Cardiac fibroblast (primary cell): ENCODE measurements at places on chromosomes 11 and 22.

- DNase-seq, result no peak
Measured at GRCh38 chr22:37996515-37997246, 12.3 kb upstream of the SOX10 start.

- DNase-seq, result no peak
Measured at GRCh38 chr11:76131142-76131541, 75.2 kb downstream of the WNT11 start.

- no peak for DNase-seq
Measured at GRCh38 chr11:74685905-74686304, 45.3 kb downstream of the CHRDL2 start.

DNA sequence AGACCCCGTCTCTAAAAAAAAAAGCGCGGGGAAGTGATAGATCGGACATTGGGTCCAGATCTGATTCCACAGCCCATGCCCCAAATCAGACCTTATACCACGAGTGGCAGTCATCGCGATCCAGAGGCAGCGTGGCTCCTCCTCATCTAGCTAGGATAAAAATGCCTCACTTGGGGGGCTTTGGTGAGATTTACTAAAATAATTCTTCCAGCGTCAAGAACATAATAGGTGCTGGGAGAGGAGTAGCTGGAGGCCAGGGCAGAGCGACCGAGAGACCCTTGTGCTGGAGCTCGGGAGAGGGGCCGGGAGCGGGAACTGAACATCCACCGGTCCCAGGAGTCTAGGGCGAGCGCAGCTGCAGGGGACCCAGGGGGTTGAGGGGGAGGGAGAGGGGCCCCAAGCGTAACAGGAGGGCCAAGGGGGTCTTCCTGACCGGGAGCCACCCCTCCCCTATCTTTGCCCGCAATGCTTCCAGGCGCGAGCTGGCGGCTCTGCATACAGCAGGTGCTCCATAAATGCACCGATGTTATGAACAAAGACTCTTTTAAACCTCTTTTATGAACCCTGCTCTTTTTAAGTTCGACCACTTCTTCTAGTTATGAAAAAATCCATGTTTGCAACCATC lies 823 bp upstream of the CPT1A start:
- DNase-seq, result no peak

DNA sequence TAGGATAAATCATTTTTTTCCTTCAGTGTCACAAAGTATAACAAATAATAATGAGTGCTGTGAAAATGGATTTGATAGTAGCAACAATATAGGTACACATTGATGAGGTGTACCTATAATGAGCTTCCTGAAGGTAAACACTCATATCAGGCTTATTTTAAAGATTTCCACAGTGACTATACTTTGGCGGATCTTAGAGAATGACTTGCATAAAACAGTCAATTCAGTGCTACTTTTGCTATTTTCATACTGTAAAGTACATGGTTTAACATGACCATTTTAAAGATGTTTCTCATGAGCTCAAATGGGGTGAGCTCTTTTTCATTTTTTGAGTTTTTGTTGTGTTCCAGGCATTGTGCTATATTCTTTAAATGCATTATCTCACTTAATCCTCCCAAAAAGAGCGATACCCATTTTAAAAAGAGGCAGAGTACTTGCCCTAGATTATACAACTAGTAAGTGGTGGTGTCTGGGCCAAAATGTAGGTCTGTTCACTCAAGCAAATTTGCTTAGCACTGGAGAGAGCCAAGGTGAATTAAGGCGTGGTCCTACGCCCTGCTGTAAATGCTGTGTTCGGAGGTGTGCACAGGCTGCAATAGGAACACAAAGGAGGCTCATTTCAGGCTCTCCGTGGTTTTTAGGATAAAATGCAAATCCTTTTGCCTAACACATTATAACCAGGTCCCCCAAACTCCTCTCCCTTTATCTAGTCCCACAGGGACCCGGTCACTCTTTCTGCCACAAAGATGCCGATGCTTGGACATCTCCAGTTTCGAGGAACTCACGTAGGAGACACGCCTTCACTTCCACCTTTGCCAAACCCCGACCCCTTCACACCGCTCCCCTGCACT lies 617 bp upstream of the ALKBH3 start:
- DNase-seq, result no peak

DNA sequence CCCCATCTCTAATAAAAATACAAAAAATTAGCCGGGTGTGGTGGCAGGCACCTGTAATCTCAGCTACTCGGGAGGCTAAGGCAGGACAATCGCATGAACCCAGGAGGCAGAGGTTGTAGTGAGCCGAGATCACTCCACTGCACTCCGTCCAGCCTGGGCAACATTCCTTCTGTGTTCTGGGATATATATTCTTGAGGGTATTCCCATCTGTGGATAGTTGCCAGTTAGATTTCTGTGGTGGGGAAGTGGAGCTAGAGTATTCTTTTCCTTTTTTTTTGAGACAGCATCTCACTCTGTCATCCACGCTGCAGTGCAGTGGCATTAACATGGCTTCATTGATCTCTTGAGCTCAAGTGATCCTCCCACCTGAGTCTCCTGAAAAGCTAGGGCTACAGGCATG lies 9.1 kb upstream of the ZNF74 start:
- no peak for DNase-seq

DNA sequence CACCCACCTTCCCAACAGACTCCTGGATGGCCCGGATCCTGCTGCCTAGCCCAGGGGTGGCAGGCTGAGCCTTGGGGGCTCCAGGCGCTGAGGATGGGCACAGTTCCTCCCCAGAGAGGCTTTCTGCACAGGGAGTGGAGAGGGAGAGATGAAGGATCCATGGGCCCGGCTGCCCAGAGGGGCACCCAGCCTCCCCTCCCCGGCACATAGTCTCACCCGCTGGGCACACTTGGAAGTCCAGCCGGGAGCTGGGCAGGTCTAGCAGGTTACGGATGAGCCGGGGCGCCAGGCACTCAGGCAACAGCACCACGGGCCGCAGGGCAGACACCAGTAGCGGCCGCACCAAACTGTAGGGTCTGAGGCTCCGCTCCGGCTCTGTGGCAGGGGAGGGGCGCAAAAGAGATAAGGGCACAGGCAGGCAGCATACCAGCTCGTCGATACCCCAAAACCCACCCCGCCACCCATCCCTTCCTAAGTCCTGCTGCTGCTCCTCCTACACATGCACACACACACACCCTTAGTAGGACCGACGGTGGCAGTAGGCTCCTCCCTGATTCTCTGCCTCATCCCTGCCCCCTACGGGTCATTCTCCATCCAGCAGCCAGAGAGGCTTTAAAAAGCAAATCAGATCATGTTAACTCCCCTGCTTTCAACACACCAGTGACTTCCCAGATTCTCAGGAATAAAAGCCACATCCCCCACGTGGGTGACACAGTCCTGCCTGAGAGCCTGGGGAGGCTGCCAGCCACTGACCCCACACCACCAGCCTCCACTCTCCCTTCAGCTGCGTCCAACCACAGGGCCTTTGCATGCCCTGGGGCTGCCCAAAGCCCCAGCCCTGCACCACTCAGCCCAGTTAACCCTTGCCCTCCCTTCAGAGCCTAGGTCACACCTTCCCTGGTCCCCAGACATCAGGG lies 6.5 kb upstream of the MFNG start:
- DNase-seq, result peak; percentile 63

GRCh38 chr22:38314933-38315822 lies 2.1 kb downstream of the CSNK1E start:
- no peak for DNase-seq

- no peak for DNase-seq
Measured at GRCh38 chr11:116373104-116373944, 399.5 kb downstream of the BUD13 start.

- no peak for DNase-seq
Measured at GRCh38 chr11:68684385-68685356, at the start of gene GAL. Gene GAL, plus strand, starts transcription at chr11:68684544. Its CDS starts 380 bp downstream, at chr11:68684924.

DNA sequence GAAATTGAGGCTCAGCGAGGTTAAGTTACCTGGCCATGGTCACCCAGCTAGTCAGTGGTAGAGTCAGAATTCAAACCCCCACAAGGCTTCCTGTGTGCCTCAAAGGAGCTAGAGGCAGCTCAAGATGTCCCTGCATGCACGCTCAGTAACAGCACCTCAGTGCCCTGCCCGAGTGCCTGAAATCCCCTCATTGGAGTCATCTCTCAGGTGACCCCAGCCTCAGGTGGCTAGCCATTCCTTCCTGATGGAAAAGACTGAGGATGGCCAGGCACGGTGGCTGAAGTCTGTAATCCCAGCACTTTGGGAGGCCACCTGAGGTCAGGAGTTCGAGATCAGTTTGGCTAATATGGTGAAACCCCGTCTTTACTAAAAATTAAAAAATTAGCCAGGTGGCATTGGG lies 36.9 kb downstream of the LIF start:
- no peak for DNase-seq

DNA sequence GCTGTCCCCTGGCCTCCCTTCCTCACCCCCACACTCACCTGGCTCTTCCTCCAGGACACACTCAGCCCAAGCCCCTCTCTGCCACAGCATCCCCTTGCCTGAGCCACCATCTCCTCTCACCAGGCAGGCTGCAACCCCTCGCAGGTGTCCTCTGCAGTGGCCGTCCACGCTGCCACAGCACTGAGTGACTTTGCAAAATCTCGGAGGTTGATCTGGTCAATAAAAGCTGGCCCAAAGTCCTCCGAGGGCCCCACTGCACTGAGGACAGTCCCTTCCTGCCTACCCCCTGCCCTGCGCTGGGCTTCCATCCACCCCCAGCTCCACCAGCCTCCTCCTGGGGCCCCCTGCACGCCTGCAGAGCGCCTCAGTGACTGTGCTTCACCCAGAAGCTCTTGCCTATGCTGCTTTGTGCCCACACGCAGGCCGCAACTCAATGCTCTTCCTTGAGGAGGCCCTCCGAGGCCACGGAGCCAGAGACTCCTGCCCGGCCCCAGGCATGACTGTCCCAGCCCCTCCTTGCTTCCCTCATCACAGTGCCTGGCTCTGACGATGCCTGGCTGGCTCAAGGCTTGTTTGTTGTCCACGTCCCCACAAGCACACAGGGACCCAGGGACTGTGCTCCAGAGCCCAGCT lies 30.8 kb upstream of the SLC22A12 start:
- DNase-seq, result no peak

DNA sequence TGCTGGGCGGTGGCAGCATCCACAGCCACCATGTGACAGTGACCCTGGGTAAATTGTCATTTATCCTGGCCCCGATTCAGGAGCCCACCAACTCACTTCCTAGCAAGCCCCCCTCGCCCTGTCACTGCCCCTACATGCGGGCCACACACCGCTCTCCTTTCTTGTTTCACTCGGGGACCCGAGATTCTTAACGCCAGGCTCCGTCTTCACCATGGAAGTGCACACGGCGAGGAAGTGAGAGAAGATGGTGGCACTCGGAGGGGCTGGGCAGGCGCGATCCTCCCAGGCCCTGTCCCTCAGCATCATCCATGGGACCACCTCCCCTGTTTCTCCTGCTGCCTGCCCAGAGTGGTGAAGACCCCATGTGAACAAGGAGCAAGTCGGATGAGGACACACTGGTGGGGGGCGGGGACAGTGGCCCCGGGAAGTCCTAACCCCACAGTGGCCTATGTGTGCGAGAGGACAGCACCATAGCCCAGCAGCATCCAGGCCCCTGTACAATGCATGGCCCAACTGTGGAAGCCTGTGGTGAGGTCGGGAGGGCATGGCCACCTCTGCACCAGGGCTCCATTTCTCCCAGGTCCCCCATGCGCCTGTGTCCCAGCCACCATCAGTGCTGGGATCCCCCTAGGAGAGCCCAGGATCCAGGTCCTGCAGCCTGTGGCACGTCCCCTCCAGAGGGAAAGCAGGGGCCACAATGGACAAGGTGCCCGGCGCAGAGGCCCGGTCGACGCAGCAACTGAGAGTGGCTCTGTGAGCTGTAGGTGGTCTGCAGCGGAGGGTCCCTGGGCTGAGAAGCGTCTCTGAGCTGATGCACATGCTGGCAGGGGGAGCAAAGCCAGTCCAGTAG lies 262.8 kb downstream of the BRD1 start:
- DNase-seq, result no peak

GRCh38 chr22:38832005-38832978 lies 11.5 kb downstream of the NPTXR start:
- DNase-seq, result no peak

DNA sequence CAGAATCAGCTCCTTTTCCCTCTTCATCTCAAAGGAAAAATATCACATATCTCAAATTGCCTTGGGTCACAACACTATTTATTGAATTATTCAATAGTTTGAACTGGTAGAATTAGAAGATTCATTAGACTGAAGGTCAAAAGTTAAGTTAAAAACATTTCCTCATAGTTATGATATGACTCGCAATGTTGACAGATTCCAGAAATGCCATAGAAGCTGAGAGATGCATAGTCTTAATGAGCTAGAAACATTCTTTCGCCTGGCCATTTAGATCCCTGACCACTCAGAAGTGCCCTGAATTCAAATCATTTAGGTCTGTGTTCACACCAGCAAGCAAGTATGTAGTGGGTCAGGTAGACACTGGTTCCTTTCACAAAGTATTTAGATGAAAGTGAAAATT lies 44.4 kb downstream of the FAT3 start:
- DNase-seq, result peak; percentile 42

DNA sequence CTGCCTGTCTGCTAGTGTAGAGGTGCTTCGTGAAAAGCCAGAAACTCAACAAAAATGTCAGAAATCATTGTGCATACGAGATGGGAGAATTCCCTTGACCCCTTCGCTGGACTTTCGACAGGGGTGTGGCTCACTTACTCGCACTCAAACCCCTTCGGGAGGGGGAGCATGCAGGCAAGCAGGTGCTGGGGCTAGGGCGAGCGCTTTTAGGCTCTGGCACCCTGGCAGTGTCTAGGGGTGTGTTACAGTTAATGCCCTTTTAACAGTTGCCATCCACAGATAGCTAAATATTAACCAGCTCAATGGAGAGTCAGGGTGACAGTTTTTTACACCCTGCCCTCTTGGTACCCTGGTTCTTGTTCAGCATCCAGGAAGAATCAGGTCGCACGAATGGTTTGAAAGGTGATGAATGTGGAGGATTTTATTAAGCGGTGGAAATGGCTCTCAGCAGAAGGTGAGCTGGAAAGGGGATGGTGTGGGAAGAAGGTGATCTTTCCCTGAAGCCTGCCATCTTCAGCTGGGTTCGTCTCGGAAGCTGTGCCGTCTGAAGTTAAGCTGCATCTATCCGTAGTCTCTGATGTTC lies 59.6 kb upstream of the SHANK2 start:
- no peak for DNase-seq

GRCh38 chr22:19819911-19820879 lies 34.5 kb downstream of the GNB1L start:
- DNase-seq, result no peak

DNA sequence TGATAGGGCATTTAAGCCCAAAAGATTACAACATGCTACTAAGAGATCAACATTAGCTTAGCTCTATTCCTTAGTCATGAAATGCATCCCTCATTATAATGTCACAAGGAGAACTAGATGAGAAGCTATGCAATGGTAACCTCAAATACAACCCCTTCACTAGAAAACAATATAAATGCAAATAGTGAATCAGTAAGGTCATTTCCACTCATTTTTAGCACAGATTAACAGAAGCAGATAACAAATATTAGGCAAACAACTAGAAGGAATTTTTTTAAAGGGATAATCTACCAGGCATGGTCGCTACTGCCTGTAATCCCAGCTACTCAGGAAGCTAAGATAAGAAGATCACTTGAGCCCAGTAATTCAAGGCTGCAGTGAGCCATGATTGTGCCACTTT lies 28.2 kb downstream of the SIK3 start:
- DNase-seq, result peak; percentile 55
